ENCODE measurements at places on chromosomes 7 and 10. TPM values are rescaled to one million over a fixed set of nuclear protein-coding genes. Genes with fewer than 3 reads are reported as not detected.

Gene ARHGEF35
- total RNA-seq, result 0.67 TPM

Gene SPDYE2
- not detected for total RNA-seq

Gene ANKRD1
- 1,733 TPM for total RNA-seq

Gene FAM185A
- total RNA-seq, result 8.5 TPM

Gene SPDYE16
- total RNA-seq, result not detected

Gene KIAA1217
- 38.2 TPM for total RNA-seq

Gene RGS10
- 4.8 TPM for total RNA-seq

Gene ELN
- 33.2 TPM for total RNA-seq

Gene ADCYAP1R1
- 4.8 TPM for total RNA-seq

GRCh38 chr7:3495954-3496353 is 194.9 kb downstream of the SDK1 start:
- no peak for DNase-seq

GRCh38 chr10:106959521-106959920 is 205.0 kb downstream of the SORCS1 start:
- no peak for DNase-seq

DNA sequence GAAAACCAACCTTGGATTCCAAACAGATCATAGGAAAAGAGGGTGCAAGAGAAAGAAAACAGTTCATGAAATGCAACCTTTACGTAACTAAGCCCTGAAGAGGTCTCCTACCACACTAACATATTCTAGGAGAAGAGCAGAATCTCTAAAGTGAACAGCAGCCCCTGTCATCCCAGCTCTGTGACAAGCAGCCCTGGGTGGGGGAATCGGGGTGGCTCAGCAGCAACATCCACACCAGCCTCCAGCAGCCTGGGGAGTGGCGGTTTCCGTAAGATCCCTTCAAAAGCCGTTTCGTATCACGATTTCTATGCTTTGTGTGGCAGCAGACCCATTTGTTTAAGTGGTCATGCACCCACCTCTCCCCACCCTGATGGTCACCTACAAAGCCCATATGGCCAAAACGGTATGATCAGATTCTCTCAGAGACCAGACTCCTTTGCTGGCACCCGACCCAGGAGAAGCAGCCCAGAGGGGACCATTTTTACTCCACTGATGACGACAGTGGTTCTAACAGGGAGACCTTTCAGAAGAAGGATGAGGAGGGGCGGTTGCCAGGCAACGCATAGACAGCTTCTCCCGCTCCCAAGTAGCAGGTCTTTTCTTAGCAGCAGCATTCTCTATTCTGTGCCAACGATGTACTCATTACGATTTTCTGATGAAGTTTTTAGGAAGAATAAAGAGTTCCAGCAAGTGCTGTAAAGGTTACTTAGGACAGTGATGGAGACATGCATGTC is 300.6 kb downstream of the DNAJB6 start:
- no peak for DNase-seq

DNA sequence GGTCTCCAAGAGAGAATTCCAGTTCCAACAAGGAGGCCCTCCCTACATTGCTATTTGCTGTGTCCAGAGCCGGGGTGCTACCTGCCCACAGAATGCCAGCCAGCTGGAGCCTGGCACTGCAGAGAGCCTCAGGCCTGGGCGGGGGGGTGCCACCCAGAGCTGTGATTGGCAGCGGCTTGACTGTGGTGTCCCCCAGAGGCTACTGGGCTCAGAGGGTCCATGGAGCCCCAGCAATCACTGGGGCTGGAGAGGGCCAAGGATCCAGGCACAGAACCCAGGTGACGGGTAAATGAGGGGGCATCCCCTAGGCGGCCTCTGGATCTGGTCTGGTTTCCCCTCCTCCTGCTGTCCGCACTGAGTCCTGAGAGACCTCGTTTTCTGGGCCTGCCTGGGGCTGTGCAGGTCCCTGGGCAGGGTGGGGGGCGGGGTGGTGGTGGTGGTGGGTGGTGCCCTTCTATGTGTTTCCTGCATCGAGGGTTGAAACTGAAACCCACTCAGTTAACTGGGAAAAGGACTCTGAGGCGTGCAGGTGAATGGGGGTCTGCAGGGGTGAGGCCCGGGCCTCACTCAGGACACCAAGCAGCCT is 12.6 kb downstream of the DPYSL4 start:
- DNase-seq, result no peak

DNA sequence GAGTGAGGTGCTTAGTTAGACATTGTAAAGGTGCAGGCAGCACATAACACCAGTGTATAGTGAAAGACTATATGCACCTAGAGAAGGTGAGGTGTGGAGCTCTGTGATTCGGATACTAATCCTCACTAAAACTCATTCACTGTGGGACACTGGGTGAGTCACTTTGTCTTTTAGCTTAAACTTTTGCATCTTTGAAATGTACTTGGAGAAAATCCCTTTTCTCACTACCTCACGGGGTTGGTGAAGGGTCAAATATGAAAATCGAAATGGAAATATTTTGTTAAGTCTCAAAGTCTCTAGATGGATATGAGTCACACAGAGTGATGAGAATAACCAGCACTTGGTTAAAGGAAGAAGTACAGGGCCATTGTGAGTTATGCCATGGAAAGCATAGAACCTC is 38.0 kb downstream of the MDFIC start:
- DNase-seq, result no peak

DNA sequence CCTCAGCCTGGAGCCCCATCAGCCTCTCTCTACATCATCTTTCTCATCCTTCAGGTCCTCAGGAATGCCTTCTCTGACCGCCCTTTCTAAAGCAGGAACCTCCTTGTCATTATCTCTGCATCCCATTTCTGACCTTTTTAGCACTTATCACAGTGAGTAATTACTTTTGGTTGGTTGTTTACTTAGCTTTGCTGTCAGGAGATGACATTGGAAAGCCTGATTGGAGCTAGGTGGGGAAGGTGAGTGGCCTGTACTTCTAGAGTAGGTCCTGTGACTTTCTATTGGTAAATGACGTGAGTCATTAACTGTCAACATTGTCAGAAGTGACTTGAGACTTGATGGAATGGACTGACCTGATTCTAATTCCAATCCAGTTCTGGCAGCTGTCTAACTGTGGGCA is 9.3 kb upstream of the SLC25A13 start:
- no peak for DNase-seq

GRCh38 chr7:102913826-102914225 is 1.0 kb downstream of the LRRC17 start:
- no peak for DNase-seq

DNA sequence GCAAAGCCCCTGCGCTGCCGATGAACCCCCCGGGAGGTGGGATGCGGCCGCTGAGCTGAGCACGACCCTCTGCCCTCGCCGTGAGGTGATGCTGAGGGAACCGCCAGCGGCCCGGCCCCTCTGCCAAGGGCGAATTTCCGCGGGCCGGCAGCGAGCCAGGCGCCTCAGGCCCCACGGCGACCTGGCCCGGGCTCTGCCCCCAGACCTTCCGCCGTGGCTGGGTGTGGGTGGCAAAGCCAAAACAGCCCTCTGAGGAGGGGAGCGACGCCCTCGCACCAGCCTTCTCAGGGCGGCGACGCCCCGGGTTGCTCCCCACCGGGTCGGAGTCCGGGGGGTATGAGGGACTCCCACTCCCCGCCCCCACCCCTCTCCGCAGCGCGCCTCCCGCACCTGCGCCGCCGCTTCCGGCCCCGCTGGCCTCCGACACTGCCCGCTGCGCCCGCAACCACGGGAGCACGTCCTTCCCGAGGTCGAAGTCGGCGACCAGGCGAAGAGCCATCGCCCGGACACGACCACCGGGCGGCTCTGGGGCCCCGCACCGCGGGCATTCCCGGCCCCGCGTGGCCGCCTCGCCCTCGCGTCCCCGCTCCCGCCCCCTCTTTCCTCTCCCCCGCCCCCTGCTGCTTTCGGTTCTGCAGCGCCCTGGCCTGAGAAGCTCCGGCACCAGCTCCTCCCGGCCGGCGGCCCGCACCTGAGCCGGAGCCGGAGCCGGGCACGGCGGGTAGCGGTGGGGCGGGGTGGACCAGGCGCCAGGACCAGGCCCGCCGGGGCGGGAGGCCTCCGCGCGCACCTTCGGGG is at the start of gene GSAP:
Gene GSAP (minus strand): TSS at position 527 of the 798 bp plus-strand sequence. CDS start 28 bp downstream, at position 499.
- peak; percentile 79 for DNase-seq

GRCh38 chr10:106559442-106559841 is 605.1 kb downstream of the SORCS1 start:
- DNase-seq, result no peak

DNA sequence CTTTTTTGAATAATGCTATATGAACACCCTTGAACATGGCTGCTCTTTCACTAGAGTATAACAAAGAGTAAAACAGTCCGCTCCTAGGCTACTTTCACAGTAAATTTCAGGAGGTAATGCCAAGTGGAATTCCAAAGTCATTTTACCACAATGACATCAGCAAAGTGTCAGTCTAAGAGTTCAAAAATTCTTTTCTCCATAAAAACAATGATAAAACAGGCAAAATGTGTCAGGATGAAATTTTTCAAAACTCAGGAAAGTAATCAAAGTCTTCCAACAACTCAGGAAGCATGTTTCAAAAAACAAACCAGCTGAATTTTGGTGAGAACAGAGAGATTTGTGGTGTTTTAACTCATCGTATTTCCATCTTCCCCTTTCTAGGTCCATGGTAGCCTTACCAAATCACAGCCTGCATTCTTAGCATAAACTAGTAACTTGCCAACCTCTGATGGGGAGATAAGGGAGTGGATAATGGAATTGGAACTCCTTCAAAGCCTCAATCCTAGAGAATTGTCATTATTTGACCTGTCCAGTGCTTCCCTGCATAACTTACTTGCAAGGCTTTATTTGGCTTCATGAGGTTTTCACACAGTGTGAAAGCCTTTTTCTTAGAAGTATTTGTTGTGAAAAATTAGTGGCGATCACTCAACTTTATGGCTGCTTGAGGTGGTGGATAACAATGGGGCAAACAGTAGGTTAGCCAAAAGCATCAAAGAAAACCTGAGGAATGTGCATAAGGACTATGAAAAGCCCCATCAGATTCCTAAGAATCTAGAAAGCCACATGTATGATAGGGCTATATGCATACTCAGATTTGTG is 302.7 kb downstream of the HDAC9 start:
- no peak for DNase-seq

DNA sequence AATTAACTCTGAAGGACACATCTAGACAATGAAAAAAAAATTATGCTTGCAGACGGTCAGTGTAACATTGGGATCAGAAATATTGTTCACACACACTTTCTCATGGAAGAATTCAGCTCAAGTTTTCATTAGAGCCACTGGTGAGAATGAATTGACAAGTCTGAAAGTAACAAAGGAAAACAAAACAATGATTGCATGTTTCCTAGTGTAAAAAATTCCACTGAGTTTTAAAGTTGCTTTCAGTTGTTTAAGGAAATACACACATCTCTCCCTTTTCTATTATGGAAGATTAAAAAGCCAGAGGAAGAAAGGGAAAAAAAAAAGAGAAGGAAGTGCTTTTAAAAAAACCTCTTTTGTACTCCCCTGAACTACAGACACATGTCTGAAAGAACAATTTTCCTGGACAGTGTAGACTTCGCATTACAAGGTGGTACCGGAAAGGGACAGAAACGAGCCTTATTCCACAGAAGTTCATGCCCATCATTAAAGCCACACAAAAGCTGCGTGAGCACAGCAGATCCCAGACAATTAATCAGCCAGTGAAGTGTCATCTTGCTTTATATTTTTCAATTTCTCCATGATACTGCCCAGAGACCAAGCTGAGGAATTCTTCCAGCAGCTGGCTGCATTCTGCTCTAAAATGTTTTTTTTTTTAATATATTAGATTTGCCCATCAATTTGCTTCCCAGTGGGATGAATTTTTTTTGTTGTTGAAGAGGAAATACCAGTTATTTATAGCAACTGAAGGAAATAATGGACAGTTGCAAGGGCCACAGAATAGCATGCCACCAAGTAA is 294.8 kb downstream of the DOCK4 start:
- no peak for DNase-seq

- DNase-seq, result no peak
Observed at GRCh38 chr7:77822269-77822668, 23.7 kb downstream of the PHTF2 start.

DNA sequence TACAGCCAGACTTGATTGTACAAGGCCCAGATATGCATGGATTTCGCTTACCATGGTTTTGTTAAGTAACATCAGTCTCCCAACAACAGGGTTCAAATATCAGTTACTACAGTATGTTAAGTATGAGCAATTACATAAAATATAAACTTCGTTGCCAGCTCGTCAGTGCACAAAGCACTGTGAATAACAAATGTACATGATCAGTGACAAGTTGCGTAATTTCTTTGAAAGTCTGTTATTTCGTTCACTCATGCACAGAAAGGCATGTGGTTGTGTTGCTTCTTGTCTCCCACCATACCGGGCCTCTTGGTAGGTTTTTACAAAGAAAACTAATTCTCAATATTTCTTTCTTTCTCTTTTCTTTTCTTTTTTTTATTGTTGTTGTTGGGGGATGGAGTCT is 12.5 kb upstream of the ZNF487 start:
- no peak for DNase-seq

DNA sequence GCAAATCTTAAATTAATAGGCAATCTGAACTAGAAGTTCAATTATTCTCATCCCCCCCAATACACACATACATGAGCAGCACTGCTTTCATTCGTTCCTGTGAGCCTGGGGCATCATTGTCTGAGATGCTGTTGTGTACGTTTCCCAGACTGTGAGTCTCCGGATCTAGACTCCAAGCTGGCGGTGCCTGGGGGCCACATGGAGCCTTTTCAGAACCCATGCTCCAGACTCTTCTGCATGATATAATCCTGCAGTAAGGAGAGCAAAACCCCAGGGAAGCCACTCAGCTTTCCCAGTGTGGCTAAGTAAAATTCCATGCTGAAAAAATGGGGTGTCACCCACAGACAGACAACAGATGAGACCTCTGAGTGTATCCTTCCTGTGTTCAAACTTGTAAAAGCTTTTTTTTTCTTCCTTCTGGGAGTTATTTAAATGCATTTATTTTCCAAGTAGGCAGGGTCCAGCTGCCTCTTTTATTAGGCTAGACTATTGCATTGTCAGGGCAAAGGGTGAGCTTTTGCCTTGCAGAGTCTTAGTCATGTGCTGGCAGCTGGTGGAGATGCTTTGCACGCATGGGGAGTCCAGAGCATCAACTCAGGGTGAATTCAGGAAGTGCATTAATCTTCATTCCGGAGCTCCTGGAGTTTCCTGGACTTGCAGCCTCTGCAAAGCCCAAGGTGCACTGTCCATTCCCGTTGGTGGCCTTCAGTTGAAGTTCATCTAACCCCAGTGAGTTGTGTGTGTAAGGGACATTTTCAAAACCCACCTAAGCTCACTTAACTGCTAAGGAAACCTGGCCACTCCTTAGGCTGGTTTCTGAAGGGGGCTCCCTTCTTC is 185.7 kb upstream of the ADO start:
- DNase-seq, result no peak

- no peak for DNase-seq
Observed at GRCh38 chr7:32765185-32765584, 126.4 kb downstream of the KBTBD2 start.

DNA sequence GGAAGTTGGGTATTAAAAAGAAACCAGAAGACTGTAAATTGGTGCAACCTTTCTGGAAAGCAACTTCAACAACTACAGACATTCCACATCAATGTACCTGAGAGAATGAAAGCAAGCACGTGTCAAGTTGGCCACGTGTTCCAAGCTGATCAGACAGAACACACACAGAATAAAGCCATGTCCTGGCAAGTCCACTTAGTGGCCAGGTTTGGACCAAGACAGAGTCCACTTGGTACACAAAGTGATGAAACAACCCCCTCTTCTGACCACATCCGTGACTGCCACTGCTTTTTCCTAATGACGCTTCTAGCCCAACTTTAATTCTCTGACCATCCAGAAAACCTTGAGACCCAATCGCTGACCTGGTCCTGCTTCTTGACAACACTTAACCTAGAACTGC is 109.4 kb downstream of the ABLIM1 start:
- no peak for DNase-seq
